ENCODE measurements at places on chromosomes 2 and 18.

DNA sequence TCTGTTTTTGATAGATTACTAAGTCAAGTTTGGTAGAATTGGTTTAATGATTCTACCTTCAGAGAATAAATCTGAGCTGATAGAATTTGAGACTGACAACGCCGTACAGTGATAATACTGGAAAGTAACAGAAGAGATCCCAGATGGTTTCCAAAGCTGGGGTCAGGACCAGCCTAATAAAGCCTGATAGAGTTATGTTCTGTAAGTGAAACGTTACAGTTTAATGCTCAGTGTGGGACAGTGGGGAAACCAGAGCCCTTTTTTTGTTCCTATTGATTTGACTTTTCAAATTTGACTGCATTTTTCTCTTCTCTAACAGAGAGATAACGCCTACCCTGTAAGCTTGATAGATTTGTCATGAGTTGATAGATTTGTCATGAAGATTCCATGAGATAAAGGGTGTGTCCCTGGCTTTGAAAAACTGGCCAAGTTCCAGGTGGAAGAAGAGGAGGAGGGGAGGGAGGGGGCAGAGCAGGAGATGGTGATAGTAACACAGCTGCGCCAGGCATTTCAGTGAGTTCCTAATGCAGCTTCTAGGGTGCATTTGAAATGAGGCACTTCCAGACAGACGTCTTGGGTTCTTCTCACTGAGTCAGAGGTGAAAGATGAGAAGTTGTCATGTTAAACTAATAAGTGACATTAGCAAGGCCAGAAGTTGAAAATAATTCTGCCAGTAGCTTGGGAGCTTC, 65.1 kb downstream of the CERS6 start:
- no peak for DNase-seq

- DNase-seq, result no peak
These were observed 340.0 kb downstream of the CCDC85A start for GRCh38 chr2:56523816-56524215.

DNA sequence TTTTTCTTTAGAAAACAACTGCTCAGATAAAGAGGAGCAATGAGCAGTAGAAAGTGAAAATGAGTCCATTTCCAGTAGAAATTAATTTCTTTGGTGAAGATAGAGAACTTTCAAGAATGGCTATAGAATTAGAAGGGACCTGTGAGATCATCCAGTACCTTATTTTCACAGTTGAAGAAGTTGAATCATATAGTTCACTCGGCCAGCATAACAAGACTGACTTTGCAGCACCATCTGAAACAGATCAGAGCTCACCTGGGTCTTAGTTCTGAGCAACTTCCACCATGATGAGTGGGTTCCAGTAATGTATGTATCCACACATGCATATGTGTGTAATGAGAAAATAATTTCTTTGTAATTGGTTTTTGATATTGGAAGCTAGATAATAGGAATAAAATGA, 58.6 kb downstream of the CERS6 start:
- DNase-seq, result no peak

- DNase-seq, result no peak
These were observed 86.7 kb downstream of the NYAP2 start for GRCh38 chr2:225486236-225486635.

DNA sequence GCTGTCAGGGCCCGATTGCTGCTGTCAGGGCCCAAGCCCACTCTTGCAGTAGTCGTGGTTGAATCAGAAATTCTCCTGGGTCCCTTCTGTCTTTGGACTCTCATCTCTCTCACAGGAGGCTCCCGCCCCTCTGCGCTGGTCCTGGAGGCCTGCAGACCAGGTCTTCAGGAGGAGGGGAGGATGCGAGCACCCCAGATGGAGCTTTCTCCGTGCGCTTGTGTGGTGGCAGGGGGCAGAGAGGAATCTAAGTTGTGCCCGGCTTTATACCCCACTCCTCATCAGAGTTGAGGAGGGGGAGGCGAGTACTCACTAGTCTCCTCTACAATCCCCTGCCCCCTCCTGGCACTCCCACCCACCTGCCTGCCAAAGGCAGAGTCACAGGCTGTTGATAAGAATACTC, 10.4 kb downstream of the EN1 start:
- no peak for DNase-seq

- no peak for DNase-seq
These were observed 433.1 kb downstream of the NCKAP5 start for GRCh38 chr2:133135035-133135654.

- DNase-seq, result no peak
These were observed 48.1 kb downstream of the ATOH8 start for GRCh38 chr2:85801871-85802270.

DNA sequence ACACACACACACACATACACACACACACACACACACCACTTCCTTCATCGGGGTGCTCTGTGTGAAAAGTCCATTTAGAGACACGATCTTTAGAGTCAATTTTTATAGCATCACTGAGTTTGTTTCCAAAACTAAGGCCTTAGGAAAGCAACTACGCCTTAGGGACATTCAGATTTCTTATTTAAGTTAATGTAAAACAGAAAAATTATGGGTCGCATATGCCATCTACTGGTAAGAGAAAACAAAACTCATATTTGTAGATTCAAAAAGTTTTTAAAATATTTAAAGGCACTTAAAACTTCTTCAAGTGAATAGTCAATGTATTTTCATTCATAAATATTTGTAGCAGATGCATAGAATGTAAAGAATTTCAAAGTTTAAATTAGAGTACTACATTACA, 166.2 kb downstream of the ATAD2B start:
- no peak for DNase-seq

DNA sequence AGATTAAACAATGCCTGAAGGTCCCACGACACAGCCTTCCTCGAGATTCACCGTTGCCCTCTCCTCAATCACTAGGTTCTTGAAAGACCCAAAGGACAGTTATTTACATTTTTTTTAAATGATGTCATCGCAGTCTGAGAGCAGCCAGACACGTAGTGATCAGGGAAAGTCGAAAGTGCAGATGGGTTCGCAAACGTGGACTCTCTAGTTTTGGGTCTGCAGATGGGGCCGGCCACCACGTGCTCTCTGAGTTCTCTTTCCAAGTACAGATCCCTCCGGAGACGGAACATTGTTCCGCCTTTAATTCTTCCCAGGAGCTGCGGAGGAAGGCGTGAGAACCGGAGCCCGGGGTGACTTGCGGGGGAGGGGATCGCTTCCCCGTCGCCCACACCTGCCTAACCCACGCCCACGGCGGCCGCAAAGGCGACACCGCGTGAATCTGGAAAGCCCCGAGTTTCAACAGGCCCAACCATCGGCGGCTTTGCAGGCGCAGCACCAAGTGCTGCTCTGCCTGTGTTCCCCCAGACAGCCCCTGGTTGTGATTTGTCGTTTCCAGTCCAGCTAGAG, 54.3 kb downstream of the PKDCC start:
- peak; percentile 66 for DNase-seq

DNA sequence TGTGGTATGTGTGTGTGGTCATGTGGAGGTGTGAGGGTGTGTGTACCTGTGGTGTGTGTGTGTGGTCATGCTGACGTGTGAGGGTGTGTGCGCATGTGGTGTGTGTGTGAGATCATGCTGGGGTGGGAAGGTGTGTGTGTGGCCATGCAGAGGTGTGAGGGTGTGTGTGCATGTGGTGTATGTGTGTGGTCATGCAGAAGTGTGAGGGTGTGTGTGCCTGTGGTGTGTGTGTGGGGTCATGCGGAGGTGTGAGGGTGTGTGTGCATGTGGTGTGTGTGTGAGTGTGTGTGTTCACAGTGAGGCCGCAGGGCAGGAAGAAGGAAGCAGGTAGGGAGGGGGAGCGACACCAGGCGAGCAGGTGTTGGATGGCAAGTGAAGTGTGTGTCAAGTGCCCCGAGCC, 259.0 kb downstream of the LOXHD1 start:
- no peak for DNase-seq

GRCh38 chr2:11998626-11999378, 252.4 kb downstream of the LPIN1 start:
- DNase-seq, result no peak

GRCh38 chr2:224816816-224817215, 100.7 kb upstream of the CCDC195 start:
- no peak for DNase-seq

DNA sequence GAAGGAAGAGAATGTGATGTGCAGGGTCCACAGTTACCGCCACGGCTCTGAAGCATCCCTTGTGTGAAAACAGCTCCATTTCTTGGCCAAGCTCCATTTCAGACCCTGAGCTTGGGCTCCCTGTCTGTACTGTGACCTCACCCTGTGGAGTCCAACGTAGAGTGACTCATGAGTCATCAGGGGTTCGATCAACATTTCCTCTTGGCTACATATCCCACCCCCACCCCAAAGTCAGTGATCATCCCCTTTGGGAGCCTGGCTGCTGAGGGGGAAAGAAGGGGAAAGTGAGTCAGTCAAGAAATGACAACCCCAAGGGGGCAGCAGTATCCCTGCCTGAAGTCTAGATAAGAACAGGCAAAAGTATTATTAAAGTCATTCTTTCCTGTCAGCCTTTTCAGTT, 62.2 kb downstream of the PAPOLG start:
- peak; percentile 47 for DNase-seq

DNA sequence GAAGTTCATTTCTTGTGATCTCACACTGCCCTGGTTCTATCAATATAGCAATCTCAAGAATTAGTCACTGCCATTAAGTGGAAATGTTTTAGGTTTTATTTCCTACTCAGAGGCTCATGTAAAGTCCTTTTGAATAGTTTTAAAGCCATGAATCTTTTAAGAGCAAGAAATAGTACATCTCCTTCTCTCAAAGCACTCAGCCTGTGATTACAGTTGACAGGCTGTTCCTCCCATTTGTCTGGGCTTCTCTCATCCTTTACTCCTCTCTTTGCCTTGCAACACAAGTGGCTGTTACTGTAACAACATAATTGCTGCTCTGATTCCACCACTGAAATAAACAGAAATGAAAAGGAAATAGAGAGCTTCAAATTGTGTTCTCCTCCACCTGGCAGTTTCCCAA, 18.4 kb downstream of the GRP start:
- DNase-seq, result no peak

GRCh38 chr2:136238286-136239078, 120.5 kb upstream of the CXCR4 start:
- DNase-seq, result no peak

DNA sequence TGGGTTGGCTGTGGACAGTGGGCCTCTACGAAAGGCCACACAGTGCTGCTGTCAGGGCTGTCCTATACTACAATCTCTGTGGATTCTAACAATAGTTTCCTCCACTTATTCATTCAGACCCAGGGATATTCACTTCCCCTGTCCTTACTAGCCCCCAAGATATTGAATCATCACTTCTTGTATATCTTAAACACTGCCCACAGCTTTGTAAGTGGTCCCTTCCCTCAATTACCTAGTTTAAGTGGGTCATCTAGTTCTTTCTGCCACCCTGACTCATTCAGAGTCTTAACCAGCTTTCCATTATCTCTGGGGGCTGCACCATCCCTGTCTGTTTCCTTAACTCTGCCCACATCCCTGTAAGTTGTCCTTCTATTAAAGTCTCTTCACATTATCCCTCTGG, 69.2 kb downstream of the CD28 start:
- DNase-seq, result no peak

- no peak for DNase-seq
These were observed 95.4 kb downstream of the MTA3 start for GRCh38 chr2:42663828-42664227.

DNA sequence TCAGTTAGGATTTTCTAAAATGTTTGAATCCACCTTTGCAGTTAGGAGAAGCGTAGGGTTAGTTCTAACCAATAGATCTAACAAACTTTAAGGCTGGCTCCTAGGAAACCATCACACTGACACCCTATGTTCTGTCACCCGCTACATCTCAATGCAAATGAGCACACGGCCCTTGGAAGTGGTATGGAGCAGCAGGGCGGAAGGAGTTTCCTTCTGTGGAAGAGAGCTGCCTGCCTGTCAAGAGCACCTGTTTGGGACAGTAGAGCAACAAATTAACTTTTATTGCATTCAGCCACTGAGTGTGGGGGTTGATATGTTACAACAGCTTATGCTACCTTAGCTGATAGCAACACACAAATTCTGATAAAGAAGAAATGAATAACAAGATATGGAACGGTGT, 306.9 kb upstream of the RAB6C start:
- DNase-seq, result no peak

DNA sequence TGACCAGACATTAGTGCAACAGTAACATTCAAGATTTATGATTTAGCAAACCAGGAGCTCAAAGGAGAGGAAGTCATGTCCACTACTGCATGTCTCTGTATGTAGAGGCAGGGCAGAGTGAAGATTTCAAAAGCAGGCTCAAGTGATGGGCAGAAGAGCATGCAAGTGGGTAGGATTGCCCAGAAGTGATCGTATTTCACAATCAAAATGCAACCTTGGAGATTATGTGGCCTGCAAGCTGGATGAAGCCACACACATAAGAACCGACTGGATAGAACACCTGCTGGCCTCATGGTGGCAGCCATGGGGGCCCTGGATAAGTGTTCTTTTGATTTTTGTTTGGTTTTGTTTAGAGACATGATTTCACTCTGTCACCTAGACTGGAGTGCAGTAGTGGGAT, 286.8 kb upstream of the RAB12 start:
- DNase-seq, result no peak

GRCh38 chr2:85692039-85692645, 2.0 kb upstream of the GNLY start:
- DNase-seq, result no peak

DNA sequence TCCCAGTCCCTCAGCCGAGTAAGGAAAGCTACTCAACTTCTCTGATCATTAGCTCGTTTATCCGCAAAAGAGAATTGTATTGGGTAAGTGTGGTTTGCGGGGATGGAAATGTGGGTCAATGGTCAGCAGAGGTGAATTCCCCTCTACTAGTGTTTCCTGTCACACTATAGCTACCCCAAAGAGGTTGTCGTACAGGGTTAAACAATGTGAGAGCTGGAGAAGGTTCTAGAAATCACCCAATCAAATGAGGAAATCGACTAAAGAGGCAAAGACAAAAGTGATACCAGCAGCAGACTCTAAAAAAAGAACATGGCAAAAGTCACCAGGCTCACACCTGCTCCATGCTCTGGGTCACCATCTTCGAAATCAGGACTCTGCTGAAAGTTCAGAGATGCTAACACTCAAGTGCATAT, 144.7 kb upstream of the ITGA4 start:
- DNase-seq, result no peak

DNA sequence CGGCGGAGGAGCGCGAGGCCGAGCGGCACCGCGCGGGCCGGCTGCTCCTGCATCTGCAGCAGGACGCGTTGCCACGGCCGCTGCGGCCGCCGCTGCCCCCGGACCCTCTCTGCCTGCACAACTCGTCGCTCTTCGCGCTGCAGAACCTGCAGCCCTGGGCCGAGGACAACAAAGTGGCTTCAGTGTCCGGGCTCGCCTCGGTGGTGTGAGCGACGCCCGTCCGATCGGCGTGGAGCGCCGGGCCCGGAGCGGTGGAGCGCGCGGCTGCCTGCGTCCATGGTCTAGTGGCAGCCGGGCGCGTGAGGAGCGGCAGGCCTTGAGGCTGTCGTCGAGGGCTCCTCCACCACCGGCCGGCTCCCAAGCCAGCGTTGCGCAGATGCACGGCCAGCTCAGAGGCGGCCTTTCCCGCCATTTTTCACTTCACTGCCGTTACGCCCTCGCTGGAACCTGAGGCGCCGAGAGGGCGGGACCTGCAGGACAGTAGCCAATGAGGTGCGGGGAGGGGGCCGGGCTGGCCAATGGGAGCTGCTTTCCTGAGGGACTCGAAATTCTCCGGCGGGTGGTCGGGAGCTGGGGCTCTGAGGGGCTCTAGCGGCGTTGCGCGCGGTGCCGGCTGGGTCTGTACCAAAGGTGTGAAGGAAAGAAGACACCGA, 1.9 kb downstream of the TLX2 start:
- DNase-seq, result peak; percentile 65
